Mesothelial cell of epicardium (in vitro differentiated cells): ENCODE measurements at places on chromosomes 3 and 15.

GRCh38 chr15:98144388-98144787, 183.9 kb downstream of the ARRDC4 start:
- no peak for DNase-seq

- no peak for DNase-seq
Observed at GRCh38 chr15:71093054-71094024, 21.9 kb upstream of the THSD4 start.

DNA sequence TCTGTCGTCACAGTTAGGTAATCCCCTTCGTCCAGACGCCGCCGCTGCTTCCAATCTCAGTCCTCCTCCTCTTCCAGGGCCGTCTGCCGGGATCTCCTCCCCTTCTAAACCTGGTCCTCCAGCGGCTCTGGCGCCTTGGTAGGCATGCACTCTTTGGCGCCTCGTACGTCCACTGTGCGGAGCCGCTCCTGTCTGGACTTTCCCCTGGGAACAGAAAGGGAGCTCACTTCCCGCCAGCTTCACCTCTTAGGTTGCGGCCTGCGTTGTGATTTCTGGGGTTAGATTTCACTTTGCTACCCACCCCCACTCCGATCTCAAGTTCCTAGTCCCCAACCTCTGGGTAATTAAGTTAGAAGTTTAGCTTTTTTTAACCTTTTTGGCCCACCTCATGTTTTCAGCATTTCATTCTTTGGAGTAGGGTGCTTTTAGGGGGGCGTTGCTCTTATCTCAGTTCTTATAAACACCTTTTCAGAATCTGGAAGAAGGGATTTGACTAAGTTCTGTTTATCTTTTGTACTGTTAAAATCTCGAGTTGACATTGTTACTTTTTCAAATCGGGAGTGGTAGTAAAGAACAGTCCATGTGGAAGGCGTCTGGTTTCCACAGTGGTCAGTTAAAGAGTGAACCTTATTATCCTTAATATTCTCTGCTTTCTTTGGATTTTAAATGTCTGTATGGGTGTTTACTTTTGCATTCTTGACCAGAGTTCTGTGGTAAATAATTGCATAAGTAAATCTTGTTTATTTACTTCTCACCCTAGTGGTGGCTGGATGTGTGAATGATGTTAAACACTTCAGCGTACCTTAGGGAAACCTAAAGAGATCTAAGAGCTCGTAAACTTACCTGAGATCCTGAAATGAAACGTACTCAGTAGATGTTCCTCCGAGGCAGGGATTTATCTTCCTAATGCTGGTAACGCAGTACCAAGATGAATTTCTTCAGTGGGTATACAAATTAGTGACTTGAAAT, 611 bp downstream of the CTDSPL2 start:
- no peak for DNase-seq

DNA sequence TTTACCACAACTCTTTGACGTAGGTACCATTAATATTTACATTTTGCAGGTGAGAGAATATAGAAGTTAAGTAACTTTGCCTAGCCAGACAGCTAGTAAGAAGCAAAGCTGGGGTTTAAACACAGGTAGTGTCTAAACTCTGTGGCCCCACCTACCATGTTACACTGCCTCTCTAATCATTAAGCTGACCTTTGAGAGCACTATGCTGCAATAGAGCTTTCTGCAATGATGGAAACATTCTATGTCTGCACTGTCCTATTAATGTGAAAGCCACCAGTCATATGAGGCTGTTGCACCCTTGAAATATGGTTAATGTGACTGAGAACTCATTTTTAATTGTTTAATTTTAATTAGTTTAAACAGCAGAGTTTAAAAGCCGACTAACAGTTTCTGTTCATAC, 6.3 kb upstream of the RARB start:
- DNase-seq: no peak

DNA sequence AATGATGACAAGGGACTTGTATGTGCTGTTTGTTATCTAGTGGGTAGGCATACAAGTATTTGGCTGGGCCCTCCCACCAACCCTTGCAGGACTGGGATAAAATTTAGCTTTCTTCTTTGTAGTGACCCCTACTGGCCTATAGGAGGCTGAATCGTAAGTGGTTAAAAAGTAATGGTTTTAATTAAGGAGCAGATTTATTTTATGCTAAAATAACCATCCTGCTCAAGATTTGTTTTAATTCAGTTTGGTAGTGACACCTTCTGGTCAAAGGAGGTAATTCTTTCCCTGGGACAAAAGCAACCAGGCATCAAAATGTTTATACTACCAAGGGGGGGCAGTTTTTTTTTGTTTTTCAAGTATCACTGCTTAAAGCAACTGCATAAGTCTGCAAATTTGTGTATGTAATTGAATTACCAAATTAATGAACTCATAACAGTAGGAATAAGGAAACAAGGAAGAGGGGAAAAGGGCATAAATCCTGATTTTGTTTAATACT, 70.7 kb downstream of the TOP2B start:
- no peak for DNase-seq

DNA sequence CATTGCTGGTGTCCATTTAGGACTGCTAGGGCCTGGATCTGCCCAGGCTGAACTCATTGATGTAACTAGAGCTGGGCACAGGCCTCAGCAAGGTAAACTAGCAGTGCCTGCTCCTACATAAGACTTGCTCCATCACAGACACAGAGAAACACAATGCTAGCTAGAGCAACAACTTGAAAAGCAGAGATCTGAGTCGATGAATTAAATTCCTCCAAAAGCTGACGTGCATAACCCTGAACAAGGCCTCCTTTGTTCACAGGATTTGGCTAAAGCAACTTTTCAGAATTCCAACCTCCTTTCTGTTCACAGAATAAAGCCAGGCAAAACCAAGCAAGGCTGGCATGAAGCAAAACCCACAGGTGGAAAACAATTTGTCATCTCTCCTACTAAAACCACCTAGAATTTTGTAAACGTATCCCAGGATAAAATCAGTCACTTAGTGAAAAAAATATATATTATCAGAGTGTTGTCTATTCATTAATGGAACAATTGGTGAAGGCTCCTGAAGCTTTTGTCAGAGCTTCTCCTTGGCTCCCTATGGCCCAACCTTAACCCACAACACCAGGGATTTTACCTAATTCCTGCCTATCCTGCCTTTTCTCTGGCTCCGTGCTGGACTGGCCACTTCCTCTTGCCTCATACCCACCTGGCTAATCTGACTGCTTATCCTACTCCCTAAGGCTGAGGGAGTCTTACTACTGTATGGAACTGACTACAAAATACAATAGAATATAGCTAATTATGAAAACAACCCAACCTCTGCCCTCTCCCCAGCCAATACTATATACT, 39.9 kb downstream of the PLCH1 start:
- DNase-seq: no peak
